ENCODE measurements at places on chromosomes 16 and 17. TPM values are rescaled to one million over a fixed set of nuclear protein-coding genes. Genes with fewer than 3 reads are reported as not detected.

- no peak overlapping the region for H3K4me3 ChIP-seq
- no peak overlapping the region for H3K27ac ChIP-seq
- H3K4me1 ChIP-seq: no peaks in the 10 kb centered on the region
Measured at GRCh38 chr17:49290690-49291359, 60.2 kb upstream of the PHOSPHO1 start.

MSLN gene
- not detected for total RNA-seq

GRCh38 chr17:27810902-27811557 is 10.7 kb upstream of the NOS2 start:
- H3K4me3 ChIP-seq: no peak overlapping the region
- H3K27ac ChIP-seq: peak overlapping the region; percentile 72
- DNase-seq: no peak
- peaks cover 36% of the 10 kb centered on the region for H3K4me1 ChIP-seq
- peaks cover 2% of the 10 kb centered on the region for H3K27me3 ChIP-seq

- H3K4me1 ChIP-seq: no peaks in the 10 kb centered on the region
- no peak overlapping the region for H3K27ac ChIP-seq
- no peak for DNase-seq
- peaks cover 19% of the 10 kb centered on the region for H3K27me3 ChIP-seq
Measured at GRCh38 chr16:20045886-20046285, 27.8 kb downstream of the GPR139 start.

SMIM5 gene
- total RNA-seq: 0.29 TPM

DNA sequence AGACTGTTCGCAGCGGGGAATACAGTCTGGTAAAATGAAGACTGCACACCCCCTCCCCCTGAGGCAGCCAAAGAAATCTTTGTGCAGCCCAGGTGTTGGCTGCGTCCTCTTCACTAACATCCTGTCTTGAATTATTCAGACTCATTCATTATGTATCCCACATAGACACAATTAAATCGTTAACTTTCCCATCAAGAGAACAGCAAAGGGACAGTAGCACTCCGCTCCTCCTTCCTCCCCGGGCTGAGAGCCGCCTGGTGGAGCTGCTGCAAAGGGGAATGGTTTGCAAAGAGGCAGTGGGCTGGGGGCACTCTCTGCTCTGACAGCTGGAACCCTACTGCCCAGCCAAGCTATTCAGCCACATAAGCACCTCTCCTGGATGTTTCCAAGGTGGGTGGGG is 290.0 kb upstream of the SOX9 start:
- no peaks in the 10 kb centered on the region for H3K36me3 ChIP-seq
- no peak for DNase-seq
- no peaks in the 10 kb centered on the region for H3K4me1 ChIP-seq
- no peaks in the 10 kb centered on the region for H3K27me3 ChIP-seq

PRDM7 gene
- not detected for total RNA-seq

GRCh38 chr17:48520631-48521079 is 10.2 kb downstream of the HOXB1 start:
- no peaks in the 10 kb centered on the region for H3K36me3 ChIP-seq
- no peak for DNase-seq
- H3K27ac ChIP-seq: peak overlapping the region; percentile 47
- no peaks in the 10 kb centered on the region for H3K4me1 ChIP-seq
- peaks cover 21% of the 10 kb centered on the region for H3K27me3 ChIP-seq
- H3K4me3 ChIP-seq: no peak overlapping the region

DNA sequence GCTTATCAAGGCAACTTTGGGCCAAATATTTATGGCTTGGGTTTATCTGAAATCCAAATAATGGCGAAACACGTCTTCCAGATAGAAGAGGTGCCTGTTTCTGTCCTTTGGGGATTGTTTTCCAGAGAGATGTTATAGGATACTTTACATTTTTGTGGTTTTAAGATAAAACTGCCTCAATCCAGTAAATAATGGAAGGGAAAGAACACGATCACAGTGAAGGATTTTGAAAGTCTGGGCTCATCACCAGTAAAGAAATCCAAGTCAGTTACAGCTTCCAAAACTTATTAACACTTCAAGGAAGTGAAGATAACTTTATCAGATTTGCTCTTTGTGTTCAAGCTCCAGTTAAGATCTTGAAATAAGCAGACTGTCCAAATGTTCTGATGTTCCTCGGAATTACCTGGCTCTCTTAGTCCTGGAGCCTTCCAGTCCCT is 30.1 kb downstream of the DNAH2 start:
- H3K27me3 ChIP-seq: peaks cover 14% of the 10 kb centered on the region
- no peak overlapping the region for H3K4me3 ChIP-seq
- no peak for DNase-seq
- H3K36me3 ChIP-seq: no peaks in the 10 kb centered on the region
- no peak overlapping the region for H3K27ac ChIP-seq
- no peaks in the 10 kb centered on the region for H3K4me1 ChIP-seq

DNA sequence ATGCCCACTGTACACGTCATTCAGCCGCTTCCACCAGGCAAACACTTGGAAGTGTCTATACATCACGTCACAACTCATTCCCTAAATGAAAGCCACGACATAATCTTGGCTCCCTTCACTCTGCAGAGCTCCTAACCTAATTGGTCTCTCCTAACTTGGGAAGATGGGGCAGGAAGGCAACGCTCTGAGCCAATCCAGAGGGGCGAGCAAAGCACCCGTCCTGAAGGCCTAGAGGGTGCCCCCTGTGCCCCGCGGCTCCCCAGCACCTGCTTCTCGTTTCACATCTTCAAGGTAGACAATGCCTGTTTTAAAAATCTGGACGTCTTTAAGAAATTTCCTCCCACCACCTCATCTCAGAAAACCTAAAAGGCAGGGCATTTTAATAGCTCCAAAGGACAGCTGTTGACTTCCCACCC is 1.0 kb downstream of the CSNK2A2 start:
- H3K4me3 ChIP-seq: peak overlapping the region; percentile 91
- H3K4me1 ChIP-seq: peaks cover 37% of the 10 kb centered on the region
- no peak for DNase-seq

SLC47A1 gene
- not detected for total RNA-seq

GRCh38 chr16:27401768-27402568 is at the start of gene IL21R:
TSS of gene IL21R (plus strand) at chr16:27402174. CDS start at chr16:27430072, 27,898 bp downstream.
- no peaks in the 10 kb centered on the region for H3K27me3 ChIP-seq
- peak within 1 kb of the TSS; percentile 90 for H3K27ac ChIP-seq
- peak; percentile 89 for DNase-seq
- peaks cover 71% of the 10 kb centered on the region for H3K4me1 ChIP-seq
- H3K36me3 ChIP-seq: no peaks in the 10 kb centered on the region

TMEM107 gene
- 43.5 TPM for total RNA-seq

DNA sequence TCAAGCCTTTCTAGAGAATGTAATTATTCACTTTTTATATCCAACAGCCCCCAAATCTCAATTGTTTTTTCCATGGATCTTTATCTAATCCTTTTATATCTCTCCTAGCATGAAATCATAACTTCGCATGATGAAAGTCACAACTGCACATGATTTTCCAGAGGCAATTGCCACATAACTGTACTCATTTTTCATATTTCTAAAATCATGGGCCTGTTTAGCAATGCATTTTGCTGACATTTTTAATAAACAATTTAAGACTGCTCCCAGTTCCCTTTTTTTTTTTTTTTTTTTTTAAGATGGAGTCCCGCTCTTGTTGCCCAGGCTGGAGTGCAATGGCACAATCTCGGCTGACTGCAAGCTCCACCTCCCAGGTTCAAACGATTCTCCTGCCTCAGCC is 83.5 kb downstream of the VMP1 start:
- H3K27ac ChIP-seq: peak overlapping the region; percentile 100
- H3K4me3 ChIP-seq: no peak overlapping the region
- H3K36me3 ChIP-seq: peaks cover 2% of the 10 kb centered on the region
- no peaks in the 10 kb centered on the region for H3K27me3 ChIP-seq
- no peak for DNase-seq
- H3K4me1 ChIP-seq: peaks cover 20% of the 10 kb centered on the region

SLC5A11 gene
- total RNA-seq: 2.4 TPM

- H3K27ac ChIP-seq: no peak overlapping the region
- peaks cover 3% of the 10 kb centered on the region for H3K4me1 ChIP-seq
- H3K36me3 ChIP-seq: no peaks in the 10 kb centered on the region
- H3K4me3 ChIP-seq: no peak overlapping the region
- H3K27me3 ChIP-seq: peaks cover 45% of the 10 kb centered on the region
Measured at GRCh38 chr17:41529491-41529915, 1.4 kb upstream of the KRT19 start.

GRCh38 chr16:23408823-23409298 is 44.1 kb downstream of the COG7 start:
- no peak overlapping the region for H3K4me3 ChIP-seq
- no peak for DNase-seq
- H3K27me3 ChIP-seq: no peaks in the 10 kb centered on the region
- H3K27ac ChIP-seq: no peak overlapping the region

RNF112 gene
- 1.1 TPM for total RNA-seq

DNA sequence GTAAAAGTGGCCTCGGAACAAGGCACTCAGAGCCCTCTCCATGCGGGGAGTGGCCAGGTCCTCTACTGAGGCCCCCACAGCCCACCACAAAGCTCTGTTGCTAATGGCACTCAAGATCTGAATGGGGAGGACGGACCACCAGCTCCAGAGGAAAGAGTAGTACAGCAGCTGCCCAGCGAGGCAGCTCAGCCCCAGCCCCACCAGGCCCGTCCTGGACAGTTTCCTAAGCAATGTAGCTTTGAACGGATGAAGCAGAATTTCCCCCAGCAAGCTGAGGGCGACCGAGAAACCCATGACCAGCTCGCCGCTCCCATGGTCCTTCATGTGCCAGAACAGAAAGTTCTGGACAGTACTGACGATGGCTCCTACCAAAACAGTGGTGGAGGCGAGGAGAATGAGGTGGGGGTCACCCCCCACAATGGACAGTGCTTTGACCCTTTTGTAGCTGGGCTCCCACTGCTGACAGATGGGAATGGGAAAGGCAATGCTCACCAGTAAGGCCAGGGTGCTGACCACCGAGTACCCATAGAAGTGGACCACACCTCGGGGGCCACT is 1.5 kb downstream of the MFSD6L start:
- no peak overlapping the region for H3K27ac ChIP-seq
- no peak for DNase-seq
- peaks cover 5% of the 10 kb centered on the region for H3K4me1 ChIP-seq
- no peak overlapping the region for H3K4me3 ChIP-seq
- no peaks in the 10 kb centered on the region for H3K36me3 ChIP-seq

ASPHD1 gene
- 1.3 TPM for total RNA-seq

DNA sequence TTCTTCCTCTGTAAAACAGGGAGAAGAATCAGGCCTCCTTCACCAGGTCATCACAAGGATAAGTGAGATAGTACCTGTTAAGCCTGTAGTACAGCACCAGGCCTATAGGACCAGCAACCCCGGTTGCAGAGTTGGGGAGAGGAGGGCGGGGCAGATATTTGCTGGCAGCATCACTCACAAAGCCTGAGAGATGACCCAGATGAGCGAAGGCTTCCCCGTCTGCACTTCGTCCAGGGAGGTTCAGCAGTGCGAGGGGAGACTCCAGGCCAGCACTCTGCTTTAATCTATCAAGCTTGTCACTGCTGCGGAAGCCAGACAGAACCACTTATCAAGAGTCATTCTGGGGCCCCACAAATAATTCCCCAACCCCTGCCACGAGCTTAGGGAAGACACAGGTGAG is 15.8 kb upstream of the RBBP6 start:
- no peaks in the 10 kb centered on the region for H3K27me3 ChIP-seq
- no peak overlapping the region for H3K4me3 ChIP-seq
- no peaks in the 10 kb centered on the region for H3K4me1 ChIP-seq
- no peak for DNase-seq
- no peaks in the 10 kb centered on the region for H3K36me3 ChIP-seq

GRCh38 chr16:67528222-67528869 is at the start of gene RIPOR1:
TSS of gene RIPOR1 (plus strand) at chr16:67528829. CDS start at chr16:67538447, 9,618 bp downstream.
- H3K27me3 ChIP-seq: no peaks in the 10 kb centered on the region
- H3K36me3 ChIP-seq: no peaks in the 10 kb centered on the region
- H3K4me3 ChIP-seq: peak within 1 kb of the TSS; percentile 83
- peaks cover 19% of the 10 kb centered on the region for H3K4me1 ChIP-seq
- DNase-seq: peak; percentile 53

GRCh38 chr17:53191878-53192277 is 630.8 kb upstream of the KIF2B start:
- no peak overlapping the region for H3K27ac ChIP-seq
- no peaks in the 10 kb centered on the region for H3K36me3 ChIP-seq
- no peak overlapping the region for H3K4me3 ChIP-seq
- no peaks in the 10 kb centered on the region for H3K4me1 ChIP-seq

DNA sequence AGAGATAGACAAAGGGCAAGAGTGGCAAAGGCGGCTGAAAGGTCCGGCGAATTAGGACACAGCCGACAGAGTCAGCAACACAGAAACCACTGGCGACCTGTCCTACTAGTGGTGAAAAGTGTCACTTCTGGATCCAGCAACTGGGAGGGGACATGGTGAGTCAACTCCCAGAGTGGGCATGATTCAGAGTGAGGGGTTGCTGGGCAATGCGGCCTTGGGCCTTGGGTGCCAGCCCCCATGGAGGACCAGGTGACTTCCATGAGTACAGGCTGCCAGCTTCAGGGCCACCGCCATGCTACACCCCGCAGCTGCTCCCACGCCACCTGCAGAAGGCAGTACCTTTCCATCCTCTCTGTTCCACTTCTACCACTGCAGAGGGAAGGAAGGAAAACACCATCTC is 110.6 kb downstream of the ZFHX3 start:
- H3K36me3 ChIP-seq: no peaks in the 10 kb centered on the region
- no peak overlapping the region for H3K4me3 ChIP-seq
- peaks cover 5% of the 10 kb centered on the region for H3K4me1 ChIP-seq
- no peak for DNase-seq
- H3K27me3 ChIP-seq: no peaks in the 10 kb centered on the region
- H3K27ac ChIP-seq: no peak overlapping the region

- H3K4me1 ChIP-seq: no peaks in the 10 kb centered on the region
- H3K36me3 ChIP-seq: peaks cover 34% of the 10 kb centered on the region
- no peak overlapping the region for H3K27ac ChIP-seq
- DNase-seq: no peak
- no peaks in the 10 kb centered on the region for H3K27me3 ChIP-seq
Measured at GRCh38 chr16:56833243-56833970, 31.6 kb upstream of the SLC12A3 start.

- H3K27ac ChIP-seq: no peak overlapping the region
- DNase-seq: no peak
- H3K36me3 ChIP-seq: no peaks in the 10 kb centered on the region
- H3K27me3 ChIP-seq: no peaks in the 10 kb centered on the region
- no peak overlapping the region for H3K4me3 ChIP-seq
Measured at GRCh38 chr16:4033951-4034350, 82.3 kb downstream of the ADCY9 start.

DNA sequence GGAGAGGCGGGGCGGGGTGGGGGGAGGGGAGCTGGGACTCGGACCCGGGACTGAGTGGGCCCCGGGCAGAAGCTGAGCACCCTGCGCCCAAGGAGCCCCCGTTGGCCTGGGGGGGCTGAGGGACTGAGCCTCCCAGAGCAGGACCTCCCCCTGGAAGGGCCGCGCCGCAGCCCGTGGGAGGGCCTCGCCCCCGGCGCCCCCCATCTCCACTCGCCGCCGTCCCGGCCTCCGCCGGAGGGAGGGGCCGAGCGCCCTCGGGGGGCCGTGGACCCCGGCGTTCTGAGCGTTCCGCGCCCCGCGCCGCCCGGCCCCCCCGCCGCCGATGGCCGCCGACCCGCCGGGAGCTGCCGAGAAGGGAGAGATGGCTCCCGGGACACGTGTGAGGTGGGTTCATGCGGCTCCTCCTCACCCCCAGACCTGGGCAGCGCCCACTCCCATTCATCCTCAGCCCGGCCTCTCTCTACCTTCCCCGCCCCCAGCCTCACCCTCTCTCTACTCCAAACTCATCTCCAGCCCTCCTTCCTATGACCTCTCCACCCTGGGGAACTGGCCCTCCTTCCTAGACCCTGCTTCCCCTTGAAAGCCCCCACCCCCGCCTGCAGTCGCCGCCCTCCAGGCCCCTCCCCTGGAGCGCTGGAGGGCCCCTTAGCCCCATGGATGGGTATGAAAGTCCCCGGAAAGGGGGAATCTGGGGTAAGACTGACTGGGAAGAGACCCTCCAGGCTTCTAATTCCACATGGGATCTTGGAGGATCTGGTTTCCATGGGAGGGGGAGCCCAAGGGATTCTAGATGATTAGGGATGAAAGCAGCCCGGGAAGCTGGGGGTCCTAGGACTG is 922 bp downstream of the FBXL19 start:
- no peak for DNase-seq

Data from natural killer cell treated with Interleukin-12 subunit alpha and Interleukin-12 subunit beta and Interleukin-15 and Interleukin-18, amount 100 ng/mL, for 72 hours (primary cell).